ENCODE measurements at places on chromosomes 1 and 21.

DNA sequence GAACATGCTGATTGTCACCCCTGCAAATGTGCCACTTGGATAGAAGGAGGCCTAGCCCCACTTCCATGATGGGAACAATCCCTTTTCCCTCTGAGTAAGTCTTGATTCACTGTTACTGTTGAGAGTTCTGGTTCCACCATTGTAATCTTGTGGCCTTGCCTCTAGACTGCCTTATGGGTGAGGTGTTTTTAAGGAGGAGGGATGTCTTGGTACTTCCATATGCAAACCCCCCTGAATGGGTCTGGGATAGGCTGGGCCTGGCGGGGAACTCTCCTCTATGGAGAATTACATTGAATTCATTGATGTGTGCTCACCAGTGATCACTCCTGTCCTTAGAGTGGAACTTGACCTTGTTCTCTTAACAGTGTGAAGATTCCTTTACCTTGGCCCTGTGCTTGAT is 5.8 kb downstream of the GALNT2 start:
- DNase-seq = no peak

- DNase-seq = no peak
Measured at GRCh38 chr1:109807402-109807801, 43.7 kb upstream of the EPS8L3 start.

DNA sequence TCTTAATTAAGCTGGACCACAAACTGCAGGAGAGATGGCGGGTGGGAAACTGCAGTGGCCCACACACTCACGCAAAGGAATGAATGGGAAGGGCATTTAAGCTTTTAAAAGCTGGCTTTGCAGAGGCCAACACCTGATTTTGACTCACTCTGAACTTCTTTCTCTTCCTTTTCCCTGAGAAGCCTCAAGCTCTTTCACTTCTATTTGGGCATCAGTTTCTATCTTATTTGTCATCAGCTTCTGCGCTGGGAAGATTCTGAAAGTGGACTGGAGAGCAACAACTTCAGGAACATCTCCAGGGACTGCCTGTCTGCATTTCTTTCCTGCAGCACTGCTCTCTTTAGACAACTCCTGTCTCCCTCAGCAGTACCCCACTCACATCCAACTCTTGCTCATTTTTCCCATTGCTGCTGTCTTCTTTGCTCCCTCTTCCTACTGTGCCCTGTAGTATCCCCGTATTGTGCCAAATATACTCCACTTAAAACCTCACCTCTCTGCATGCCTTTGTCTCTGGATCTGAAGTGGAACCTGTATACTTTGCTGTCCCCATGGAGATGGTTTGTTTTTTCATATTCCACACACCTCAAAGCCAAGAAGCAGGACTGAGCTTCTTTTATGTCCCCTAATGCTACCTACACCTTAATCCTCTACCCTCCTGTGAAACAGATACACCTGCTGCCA is 143.3 kb upstream of the JUN start:
- DNase-seq = no peak

- DNase-seq = no peak
Measured at GRCh38 chr1:203170625-203171330, 4.8 kb downstream of the MYBPH start.

DNA sequence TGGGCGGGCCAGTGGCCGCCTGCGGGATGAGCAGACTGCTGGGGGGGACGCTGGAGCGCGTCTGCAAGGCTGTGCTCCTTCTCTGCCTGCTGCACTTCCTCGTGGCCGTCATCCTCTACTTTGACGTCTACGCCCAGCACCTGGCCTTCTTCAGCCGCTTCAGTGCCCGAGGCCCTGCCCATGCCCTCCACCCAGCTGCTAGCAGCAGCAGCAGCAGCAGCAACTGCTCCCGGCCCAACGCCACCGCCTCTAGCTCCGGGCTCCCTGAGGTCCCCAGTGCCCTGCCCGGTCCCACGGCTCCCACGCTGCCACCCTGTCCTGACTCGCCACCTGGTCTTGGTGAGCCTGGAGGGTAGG is 2.1 kb downstream of the B4GALT2 start:
- no peak for DNase-seq

GRCh38 chr1:91031081-91031480 is 9.2 kb upstream of the ZNF644 start:
- no peak for DNase-seq

GRCh38 chr21:23718446-23719285 is 1888.6 kb downstream of the MRPL39 start:
- DNase-seq = no peak

DNA sequence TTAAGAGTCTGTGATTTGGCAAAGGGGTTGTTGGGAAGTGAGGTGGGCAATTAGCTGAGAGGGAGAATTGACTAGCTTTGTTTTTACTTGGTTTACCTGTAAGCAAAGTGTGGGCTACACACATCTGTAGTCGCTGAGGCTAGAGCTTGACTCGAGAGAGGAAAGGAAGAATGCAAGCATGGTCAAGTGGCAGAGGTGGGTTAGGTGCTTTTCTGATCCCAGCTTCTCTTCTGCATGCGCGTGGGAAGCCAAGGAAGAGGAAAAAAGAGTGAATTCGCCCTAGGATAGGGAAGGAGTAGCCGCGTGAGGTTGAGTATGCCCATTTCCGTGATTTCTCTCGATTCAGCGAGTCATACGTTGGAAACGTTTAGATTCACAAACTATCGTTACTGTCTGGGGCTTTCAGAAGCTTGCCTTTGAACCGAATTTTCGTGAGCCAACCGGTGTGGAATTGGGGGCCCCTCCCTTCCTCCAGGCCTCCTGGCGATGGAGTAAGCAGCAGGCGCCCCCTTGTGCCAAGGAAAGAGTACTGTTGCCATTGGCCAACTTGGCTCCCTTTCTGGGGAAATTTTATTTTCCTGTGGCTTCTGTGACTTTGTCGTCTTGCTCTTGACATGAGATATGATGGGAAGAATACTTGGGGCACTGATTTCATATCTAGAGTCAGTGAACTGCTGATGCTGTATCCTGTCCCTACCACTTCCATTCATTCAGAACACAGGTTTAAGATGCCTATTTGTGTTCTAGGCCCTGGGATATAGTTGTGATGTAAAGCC is 1.3 kb downstream of the PIGV start:
- DNase-seq = peak; percentile 79

DNA sequence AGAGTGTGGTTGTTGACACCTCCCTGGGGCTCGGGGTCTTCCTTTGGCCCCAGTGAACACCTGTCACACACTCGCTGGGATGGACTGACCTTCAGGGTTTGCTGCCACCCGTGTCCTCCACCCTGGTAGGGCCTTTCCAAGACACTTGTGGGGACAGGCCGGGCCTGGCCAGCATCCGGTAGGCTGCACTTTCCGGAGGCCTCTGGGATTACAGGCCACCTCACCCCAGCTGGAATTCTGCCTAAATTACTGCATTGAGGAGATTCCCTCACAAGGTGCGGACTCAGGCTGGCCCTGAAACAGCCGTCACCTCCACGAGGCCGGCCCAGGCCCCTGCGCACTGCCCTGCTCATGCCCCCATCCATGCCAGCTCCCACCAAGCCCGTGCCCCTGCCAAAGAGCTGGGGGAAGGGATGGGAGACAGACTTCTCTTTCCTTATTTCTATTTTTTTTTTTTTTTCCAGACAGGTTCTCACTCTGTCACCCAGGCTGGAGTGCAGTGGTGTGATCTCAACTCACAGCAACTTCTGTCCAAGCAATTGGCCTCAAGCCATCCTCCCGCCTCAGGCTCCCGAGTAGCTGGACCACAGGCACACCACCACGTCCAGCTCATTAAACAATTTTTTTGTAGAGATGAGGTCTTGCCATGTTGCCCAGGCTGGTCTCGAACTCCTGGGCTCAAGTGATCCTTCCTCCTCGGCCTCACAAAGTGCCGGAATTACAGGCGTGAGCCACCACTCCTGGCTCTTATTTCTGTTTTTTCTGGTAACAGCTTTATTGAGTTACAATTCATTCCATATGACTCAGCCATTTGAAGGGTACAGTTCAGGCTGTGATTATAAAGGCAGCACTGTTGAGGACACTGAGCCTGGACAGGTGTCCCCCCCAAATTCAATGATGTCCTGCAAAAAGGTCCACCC is 11.3 kb downstream of the CSTB start:
- no peak for DNase-seq

DNA sequence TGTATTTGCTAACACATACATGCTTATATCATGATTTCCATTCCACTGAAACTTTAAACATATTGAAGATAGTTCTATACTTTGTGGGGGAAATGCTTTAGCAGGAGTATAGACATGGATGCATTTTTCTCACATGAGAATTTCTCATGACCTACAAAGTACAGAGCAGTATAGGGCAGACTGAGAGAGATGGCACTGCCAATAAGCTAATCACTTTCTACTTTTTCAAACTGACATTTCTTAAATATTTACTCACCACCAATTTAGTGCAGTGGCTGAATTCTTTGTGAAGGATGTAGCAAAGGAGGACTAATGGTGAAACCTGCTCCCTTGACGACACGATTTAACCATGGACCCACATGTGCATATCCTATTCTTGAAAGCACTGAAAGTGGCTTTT is 923.5 kb downstream of the ADGRL2 start:
- no peak for DNase-seq

DNA sequence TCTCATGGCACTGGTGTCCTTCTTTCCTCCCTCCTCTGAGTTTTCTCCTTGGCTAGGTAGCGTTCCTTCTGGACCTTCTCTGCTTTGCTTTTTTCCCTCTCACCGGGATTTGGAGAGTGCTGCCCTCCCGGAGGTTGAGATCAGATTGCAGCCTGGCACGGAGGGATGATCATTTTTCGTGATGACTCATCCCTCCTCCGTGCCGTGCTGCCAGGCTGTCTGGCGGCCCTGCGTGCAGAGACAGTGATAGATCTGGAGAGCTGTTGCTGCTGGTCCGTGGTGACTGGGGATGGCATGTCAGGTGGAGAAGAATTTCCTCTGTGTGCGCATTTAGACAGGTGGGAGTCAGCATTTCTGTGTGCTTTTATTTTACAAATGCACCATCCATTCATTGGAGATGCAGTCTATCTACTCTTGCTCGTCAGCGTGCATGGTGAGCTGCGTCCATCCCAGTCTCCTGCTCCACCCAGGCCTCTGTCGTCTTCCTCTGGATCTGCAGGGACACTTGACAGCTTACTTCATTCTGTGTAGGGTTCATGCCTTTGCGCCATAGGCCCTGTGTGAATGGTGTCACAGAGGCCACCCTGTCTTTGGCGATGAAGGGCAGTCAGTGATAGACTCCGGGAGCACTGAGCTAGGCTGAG is 104.4 kb downstream of the PCBP3 start:
- DNase-seq = no peak

DNA sequence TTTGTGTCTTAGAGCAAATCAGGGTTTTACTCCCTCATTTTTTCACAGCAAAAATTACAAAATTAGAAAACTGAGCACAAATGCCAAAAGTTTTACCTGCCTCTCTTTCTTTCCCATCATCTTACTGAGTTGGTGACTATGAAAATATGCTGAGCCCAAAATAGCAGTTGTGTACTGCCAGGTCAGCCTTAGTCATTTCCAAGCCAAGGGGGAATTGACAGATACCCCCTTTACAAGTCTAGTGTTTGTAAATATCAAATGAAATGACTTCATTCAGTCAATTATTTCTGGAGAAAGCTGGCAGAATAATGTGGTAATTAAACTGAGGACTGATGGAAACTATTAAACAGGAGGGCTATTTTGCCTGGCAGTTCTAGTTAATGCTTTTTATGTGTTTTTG is 11.4 kb upstream of the GORAB start:
- no peak for DNase-seq

- DNase-seq = no peak
Measured at GRCh38 chr1:218718977-218719376, 373.8 kb downstream of the TGFB2 start.

DNA sequence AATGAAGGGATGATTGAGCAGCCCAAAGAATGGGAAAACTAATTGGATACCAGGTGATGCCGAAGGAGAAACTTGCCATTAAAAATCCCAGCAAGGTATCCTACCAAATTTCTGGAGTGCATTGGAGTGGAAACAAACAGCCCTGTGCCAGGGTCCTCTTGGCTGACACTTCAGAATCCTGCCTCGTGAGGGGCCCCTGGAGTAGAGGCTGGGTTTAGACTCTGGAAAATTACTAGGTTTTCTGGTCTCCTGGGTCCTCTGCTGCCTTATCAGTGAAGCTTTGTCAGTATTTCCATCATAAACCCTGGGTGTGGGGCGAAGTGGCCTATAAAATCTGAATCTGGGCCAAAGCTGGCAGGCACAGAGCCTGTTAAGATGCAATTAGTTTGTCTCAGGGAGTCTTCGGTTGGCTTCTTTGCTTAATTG is 289.2 kb upstream of the USP24 start:
- DNase-seq = no peak

DNA sequence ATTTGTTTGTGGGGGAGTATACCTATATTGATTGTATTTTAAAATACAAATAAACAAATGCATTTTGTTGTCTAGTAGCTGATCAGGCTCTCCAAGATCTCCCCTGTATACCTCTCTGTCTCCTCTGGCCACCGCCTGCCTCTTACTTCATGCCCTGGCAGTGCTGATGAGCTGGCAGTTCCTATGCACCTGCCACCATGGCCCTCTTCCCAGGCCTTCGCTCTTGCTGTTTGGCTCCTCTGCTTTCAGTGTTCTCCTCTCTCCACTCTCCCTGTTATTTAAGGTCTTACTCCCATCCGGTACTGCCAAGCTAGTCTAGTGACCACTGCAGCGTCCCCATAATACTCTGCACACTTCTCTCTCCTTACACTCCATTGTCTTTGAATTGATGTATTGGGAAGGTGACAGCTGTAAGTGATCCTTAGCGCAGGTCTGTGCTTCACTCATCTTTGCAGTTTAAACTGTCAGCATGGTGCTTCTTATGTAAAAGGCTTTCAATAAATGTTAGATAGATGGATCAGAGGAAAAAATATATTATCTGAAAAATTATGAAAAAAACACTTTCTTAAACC is 88.1 kb upstream of the ATP1A1 start:
- no peak for DNase-seq

DNA sequence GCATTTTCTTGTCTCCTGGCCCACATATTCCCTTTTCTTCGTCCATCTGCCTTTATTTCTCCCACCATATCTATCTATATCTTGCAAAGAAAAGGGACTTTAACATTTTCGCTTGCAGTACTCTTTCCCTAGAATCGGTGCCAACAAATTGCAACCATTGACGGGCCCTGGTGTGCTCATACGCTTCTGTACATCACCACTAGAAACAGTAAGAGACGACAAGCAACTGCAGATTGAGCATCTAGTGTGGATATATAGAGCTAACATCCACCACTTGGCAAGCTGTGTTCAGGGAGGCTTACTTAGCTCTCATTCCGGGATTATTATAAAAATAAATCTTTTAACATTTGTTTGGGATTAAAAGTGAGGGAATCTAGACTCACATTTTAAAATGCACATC is 230.8 kb upstream of the PKN2 start:
- DNase-seq = no peak

Data from stimulated activated CD8-positive, alpha-beta memory T cell treated with anti-CD3 and anti-CD28 coated beads, Interleukin-4, amount 100 ng/mL, for 1 hour (primary cell).